ENCODE measurements at places on chromosomes 3 and 15.
A peak's percentile ranks its signal among the peaks of the same experiment; 100 is the strongest.

DNA sequence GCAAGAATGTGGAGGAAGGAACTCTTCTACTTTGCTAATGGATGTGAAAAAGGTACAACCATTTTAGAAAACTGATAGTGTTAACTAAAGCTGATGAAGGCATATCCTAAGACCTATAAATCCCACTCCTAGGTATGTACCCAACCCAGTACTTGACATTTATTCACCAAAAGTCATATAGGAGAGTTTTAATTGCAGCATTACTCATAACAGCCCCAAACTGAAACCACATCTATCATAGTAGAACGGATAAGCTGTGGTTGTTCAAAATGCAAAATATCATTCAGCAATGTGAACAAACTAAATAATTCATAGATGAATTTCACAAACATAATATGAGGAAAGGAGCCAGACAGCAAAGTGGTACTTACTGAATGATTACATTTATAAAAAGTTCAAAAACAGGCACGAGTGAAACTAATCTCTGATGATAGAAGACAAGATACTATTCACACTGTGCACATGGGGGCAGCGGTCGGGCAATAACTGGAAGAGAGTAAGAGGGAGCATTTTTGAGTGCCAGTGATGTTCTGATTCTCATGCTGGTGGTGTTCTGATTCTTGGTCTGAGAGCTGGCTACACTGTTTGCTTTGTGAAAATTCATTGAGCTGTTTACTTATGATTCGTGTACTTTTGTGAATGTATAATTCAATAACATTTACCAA is 34.3 kb downstream of the GOLIM4 start:
- no peak for DNase-seq

DNA sequence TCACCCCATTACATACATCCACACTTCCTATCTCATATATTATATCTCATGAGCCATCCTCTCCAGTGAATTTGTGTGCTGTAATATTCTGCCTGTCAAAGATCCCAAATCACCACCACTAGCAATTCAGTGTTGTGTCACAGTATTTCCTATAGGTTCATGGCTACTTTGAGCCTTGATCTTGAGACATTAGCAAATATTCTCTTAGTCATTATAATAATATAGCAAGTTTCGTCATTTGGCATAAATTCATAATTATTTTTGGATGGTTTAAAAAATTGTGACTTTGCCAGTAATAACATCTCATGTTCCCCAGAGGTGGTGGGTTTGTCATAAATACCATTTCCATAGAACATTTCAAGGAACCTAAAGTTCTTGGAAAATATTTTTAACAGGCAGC is 47.7 kb downstream of the CMSS1 start:
- no peak for DNase-seq

GRCh38 chr3:28972921-28973320 is 307.9 kb upstream of the RBMS3 start:
- no peak for DNase-seq

DNA sequence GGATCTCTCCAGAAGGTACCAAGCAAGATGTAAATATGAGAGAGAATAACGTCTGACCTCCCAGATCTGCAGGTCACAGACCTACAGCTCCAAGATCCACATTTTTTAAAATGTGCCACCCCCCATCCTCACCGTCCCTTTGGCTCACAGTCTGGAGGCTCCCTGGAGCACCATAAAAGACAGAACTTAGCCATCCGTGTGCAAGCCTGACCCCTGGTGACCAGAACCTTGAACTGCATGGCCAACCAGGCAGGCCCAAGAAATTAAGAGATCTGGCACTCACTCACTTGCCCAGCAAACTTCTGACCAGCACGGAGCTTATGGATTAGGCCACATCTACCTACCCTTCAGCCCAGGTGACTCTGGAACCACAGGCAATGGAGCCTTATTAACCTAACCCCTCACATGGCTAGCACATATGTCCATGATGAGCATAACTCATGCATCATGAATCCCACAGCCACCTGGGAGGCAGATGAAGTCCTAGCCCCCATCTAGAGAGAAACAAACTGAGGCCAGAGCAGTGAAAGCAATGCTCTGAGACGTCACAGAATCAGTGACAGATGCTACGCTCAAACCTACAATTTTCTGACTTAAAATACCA is 275.3 kb downstream of the UACA start:
- DNase-seq: peak; percentile 31

DNA sequence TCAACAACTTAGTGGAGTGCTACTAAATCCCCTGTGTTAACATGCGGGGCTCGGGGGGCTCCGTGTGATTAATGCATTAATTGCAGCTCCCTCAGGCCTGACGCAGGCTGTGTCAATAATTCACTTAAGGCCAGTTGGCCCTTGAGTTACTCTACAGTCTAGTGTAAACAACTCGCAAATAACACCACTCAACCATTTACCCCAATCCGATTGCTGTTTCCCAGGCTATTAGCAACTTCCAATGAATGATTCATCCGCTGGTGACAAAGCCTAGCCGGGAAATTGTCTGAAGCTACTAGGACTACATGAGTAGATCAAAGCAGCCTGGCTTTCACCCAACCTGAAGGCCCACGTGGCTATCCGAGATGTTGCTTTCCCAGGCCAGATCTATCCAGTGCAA is 121.3 kb upstream of the SOX14 start:
- no peak for DNase-seq

DNA sequence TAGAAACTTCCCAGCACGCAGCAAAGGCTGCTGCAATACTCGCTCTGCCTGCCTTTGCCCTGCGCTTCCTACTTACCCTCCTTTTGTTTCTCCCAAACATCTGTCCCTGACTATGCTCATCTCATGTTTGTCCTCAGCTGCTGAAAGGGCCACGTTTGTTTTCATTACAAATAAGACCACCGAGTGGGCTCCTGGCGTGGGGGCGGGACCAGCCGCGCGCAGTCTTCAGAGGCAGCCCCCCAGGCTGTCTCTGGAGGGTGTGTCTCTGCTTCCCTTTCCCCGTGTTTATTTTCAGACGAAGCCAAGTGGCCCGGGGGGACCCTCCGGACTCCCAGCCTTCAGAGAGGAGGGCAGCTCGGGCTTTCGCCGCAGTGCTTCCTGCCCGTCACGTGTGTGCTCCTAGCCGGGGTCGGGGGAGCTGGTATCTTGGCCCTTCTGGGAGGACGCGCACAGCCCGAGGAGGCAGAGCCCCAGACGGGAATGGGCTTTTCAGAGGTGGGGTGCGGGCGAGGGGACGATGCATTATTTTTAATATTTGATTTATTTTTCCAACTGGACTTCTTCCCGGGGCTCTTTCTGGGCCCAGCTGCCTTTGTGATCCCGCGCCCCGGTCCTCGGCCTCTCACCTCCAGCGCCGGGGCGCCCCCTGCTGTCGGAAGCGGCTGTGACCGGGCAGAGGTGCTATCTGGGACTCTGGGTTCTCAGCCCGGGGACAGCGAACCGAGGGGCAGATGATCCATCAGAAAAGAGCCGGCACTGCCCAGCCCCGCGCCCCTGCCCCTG is 70.0 kb upstream of the CGNL1 start:
- DNase-seq: peak; percentile 76

- DNase-seq: no peak
Observed at GRCh38 chr15:50353251-50353974, 1.6 kb downstream of the GABPB1 start.

DNA sequence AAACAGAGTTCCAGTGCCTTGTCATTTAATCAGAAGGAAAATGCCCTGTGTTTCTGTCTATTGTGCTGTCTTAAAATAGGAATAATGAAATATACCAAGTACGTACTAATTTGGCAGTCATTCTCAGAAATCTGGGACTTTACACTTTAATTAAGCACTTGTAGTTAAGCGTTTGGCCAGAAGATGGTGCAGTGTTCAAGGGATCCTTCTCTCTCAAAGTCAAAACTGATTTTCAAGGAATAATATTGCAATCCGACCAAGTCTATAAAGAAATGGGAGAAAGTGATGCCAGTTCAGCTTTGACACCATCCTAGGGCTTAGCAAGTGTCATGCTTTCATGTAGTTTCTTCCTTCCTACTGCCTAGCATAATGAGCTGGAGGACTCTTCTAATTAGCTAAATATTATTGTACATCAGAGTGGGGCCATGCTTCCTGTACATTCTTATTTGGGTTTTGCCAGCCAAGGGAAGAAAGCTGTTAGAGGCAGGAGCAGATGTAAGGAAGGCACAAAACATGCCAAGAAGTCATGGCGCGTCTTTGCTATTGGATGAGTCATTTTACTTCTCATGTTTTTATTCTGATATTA is 64.8 kb downstream of the SAMMSON start:
- DNase-seq: no peak

DNA sequence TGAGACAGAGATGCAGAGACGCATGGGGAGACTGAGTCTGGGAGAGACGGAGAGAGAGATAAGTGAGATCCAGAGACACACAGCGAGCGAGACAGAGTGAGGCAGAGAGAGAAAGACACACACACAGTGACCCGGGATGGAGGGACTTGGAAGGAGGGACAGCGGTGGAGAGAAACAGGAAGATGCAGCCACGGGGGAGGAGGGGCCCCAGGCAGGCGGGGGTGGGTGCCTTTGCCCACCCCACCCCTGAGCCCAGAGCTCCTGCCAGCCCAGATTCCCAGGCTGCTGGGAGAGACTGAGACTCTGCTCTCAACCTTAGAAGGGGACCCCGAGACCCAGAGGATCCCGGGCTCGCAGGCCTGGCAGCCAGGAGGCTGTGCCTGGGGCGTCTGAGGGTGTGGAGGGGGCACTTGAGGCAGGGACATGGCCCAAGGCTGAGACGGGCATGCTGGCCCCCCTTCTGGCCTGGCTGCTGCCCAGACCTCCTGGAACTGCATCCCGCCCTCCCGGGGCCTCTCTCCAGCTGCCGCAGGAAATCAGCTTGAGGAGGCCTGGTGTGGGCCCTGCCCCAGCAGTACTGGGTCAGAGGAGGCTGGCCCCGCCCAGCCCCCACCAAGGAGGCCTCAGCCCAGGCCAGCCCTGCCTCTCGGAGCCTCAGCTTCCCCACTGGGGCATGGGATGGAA is 18.1 kb downstream of the H1-8 start:
- DNase-seq: no peak

GRCh38 chr3:195757438-195757770 is 36.6 kb downstream of the MUC20 start:
- DNase-seq: no peak

GRCh38 chr3:188826574-188826973 is 345.2 kb upstream of the TPRG1 start:
- no peak for DNase-seq

- no peak for DNase-seq
Observed at GRCh38 chr3:43132193-43132592, 26.3 kb upstream of the POMGNT2 start.
